NCI-H187 treated with DMSO at 0.1 percent for 48 hours (cell line): ENCODE measurements at places on chromosomes 2 and 18.

DNA sequence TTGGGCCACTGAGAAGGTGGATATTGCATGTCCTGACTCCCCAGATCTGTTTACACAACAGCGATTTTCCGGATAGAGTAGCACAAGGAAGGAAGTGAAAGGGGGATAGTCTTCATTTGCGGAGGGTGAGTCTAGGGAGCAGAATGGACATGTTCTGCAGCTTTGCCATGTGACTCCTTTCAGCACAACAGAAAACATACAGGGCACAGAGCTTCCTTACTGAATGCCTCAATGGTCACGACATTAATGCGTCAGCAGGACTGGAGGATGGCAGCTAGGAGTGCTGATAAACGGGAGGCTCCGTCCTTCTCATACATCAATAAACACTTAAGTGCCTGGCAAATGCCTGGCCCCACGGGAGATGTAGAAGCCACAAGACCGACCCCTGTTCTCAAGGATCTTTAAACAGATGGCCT, 163.0 kb downstream of the FAM210A start:
- no peak for DNase-seq

GRCh38 chr18:13245481-13246000, 27.0 kb downstream of the LDLRAD4 start:
- no peak for DNase-seq

- no peak for DNase-seq
Measured at GRCh38 chr2:136113209-136113971, 4.6 kb downstream of the CXCR4 start.

DNA sequence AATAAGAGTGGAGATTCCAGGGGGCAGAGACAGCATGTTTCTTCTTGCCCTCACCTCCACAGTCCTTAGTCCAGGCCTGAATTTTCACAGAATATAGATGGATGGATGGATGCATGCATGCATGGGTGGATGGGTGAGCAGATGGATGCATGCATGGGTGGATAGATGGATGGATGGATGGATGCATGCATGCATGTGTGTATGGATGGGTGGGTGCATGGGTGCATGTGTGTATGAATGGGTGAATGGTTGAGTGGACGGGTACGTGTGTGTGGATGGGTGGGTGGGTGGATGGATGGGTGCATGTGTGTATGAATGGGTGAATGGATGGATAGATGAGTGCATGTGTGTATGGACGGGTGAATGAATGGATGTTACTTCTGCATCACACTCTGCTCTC, 153.3 kb downstream of the CELF4 start:
- no peak for DNase-seq

DNA sequence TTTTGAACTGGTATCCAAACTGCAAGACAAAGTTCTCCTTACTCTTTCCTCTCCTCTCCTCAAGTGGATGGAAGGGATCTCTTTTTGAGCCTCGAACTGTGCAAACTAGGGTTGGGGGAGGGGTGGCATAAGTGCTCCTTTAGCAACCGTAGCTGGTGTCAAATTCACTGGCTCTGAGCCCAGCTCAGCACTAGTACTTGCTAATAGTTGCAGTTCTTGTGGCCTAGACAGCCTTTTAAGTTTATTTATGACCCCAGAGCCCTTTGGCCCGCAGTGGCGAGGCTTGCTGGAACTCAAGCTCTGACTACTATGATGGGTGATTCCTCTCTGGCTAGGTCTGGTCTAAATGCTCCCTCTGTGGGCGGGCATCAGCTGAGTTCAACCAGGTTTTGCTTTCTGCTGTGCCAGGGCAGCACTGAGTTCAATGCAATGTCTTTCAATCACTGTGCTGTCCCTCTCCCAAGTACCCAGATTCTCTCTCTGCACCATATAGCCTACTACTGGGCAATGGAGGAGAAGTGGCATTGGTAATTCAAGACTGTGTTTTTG, 528.4 kb upstream of the SYT4 start:
- DNase-seq: no peak

DNA sequence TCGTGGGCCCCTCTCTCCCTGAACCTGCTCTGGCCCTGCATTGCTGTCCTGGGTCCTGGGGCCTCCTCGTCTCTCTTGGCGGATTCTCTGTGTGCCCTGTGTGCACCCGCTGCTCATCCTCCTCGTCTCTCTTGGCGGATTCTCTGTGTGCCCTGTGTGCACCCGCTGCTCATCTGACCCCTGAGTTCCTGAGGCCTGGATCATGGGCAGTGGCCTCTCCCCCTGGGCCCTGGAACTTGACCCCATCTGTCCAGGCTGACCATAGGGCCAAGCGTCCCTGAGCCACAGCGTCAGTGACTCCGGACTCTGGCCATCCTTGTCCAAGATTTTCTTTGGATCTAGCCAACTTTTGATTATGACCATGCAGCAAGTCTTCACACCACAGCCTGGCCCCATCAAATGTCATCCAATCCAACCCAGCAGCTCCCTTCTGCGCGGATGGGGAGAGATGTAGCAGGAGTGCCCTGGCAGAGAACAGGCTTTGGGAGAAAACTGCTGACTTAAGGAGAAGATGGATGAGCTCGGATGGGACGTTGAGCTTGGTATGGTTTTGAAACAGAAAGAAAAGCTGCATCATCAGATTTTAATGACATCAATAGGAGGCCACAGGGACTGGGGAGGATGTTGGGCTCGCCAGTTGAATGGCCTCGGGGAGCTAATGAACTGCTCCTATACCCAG, 455.1 kb upstream of the HS6ST1 start:
- DNase-seq: no peak

GRCh38 chr18:22429564-22429963, 11.8 kb upstream of the CTAGE1 start:
- no peak for DNase-seq

DNA sequence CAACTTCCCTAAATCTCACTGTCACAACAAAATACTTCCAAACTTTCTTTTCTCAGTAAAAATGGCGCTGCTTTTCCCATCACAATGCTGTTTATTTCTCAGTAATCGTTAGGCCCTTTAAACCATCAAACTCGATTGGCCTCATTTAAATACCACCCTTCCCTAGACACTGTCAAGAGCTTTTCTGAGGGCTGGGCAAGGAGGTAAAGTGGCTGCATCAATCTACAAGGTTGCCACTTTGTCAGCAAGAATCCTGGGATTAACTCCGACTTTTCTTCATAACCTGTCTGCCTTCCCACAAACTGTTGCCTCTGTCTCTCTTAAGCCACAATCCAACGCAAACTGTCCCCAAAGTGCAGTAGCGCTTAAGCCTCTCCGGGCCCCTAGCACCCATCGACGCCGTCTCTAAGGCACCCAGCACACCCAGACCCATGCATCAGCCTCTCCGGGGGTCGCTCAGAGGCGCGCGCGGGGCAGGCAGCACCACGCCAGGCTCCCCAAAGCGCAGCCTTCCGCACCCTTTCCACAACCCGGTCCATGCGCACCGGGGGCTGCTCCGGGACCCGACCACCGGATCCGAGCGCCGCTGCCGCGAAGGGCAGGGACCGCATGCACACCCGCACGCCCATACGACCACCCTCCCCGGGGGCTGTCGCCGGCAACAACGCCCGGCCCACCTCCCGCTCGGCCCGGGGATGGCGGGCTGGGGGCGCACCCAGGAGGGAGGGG, 683 bp downstream of the MBOAT2 start:
- no peak for DNase-seq

DNA sequence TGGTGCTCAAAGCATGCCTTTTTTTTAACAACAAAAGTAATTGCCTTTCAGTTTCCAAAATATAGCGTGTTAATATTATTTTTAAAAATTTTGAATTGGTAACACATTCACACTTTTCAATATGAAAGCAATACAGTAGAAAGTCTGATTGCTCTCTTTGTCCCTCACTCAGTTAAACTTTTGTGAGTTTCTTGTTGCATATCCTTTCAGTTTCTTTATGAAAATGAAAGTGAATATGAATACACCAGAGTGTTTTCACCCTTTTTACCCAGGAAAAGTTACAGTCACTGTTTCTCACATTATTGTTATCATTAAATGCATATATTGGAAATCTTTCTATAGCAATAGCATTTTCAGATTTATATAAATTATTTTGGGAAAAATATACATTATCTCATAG, 377.4 kb upstream of the CRIM1 start:
- no peak for DNase-seq

- no peak for DNase-seq
Measured at GRCh38 chr2:74502720-74503505, 3.5 kb upstream of the LBX2 start.

DNA sequence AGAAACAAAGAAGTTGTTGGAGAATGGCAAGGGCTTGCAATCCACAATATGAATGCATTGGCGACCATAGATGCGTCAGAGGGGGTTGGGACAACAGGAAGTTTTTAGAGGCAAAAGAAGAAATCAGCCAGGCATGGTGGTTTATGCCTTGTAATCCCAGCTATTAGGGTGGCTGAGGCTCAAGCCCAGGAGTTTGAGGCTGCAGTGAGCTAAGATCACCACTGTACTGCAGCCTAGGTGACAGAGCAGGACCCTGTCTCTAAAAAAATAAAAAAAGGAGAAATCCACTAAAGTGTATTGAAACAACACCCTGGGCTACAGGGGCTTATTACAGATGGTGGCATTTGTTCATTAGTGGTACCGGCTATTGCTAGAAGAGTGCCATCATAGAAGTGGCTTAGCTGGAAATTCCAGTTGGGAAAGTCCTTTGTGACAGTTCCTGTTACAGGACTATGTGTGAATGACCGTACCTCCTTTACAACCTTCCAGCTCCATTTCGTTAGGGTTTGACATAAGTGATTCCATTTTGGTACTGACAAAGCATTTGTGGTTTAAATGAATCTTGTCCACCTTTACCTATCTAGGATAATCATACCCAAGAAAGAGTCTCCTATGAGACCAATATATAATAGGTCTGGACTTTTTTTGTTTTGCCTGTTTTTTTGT, 10.7 kb upstream of the WDSUB1 start:
- DNase-seq: no peak

- no peak for DNase-seq
Measured at GRCh38 chr2:16050908-16051489, 110.6 kb downstream of the MYCN start.

DNA sequence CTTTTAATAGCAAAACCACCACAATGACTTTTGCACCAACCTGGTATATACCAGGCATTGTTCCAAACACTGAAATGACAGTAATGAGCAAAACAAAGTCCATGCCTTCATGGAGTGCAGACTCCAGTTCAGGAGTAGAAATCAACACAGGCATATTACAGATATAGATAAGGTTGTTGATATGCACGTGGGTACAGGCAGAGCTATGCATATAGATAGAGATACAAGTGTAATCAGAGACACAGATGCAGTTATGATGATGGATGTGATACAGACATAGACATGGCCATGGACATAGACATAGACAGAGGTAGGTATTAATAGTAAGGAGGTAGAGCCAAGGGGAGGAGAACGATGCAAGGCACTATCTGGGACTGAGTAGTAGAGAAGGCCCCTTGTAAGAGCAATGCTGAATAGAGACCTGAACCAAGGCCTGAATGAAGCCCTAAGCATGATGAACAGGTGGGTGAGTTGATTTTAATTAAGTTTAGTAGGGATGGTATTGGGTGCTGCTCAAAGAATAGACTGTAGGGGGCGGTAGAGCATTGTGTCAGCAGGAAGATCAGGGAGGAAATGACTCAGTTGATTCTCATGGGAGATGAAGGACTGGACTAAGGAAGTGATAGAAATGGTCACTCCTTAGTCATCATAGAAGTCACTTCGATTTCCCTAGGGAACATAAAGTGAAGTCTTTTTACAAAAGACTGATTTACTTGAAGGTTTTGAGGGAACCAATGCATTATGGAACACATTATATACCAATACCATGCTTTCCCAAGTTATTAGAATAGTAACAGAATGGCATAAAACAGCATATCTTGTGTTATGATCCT, 39.4 kb downstream of the CMPK2 start:
- peak; percentile 64 for DNase-seq

DNA sequence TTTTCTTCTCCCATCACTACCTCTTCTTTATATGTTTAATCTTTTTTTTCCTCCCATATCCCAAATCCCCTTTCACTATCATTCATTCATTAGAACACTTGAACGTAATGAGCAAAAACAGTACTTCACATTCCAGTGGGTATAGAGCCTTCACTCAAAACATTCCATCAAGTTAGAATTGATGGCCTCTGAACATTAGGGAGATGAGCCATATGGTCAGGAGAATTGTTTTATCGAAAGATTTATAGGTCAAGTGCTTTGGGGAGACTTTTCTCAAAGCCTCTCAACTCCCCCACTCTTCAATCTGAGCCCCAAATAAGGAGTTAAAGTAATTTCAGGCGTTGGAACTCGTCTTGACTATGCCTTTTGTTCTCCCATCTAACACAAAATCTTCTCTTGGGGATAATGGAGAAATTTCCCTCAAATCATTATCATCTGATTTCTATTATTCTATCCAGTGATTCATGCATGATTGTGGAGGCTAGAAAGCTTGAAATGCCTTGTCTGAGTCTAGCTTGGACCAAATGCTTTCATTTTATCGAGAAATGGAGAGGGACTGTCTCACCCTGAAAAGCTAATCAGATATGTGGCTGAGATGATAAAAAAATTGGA, 79.2 kb downstream of the KIAA2012 start:
- no peak for DNase-seq

GRCh38 chr2:159600752-159601151, 15.6 kb downstream of the BAZ2B start:
- no peak for DNase-seq

- DNase-seq: no peak
Measured at GRCh38 chr2:234500394-234501006, 3.6 kb upstream of the ARL4C start.

DNA sequence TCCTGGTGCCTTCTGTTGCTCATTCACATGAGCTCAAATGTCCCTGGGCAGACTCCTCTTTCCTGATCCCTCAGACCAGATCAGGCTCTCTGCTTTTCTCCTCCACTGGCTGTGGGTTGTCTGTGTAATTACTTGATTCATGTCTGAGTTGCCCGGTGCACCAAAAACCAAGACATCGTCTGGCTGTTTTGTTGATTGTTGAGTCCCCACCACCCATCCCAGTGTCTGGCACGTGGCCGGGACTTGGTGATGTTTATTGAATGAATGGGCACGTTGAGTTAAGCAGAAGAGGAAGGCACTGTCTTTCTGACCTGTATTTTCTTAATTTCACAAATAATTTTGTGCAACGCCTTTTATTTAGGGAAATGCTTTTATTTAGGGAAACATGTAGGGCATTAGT, 499.1 kb upstream of the HS6ST1 start:
- no peak for DNase-seq

DNA sequence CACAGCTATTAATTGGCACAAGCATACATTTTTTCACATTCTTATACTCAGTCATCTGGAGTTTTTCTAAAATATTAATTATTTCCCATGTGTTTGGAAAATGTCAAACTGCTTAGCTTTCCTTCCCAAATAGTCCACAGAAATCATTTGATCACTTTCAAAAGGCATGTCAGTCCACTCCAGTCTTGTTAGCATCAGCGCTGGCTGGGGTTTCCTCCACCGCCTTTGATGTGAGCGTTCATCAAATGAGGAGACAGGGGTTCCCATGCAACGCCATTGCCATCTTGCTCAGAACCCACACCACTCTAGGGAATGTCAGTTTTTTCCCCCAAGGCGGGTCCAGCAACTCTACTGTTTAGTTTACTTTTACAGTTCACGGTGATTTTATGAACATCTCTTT, 13.1 kb upstream of the RAX start:
- DNase-seq: no peak

GRCh38 chr2:40219141-40219540, 232.7 kb downstream of the SLC8A1 start:
- no peak for DNase-seq
